ENCODE measurements at places on chromosomes 12 and 14. TPM values are rescaled to one million over a fixed set of nuclear protein-coding genes. Genes with fewer than 3 reads are reported as not detected.

GRCh38 chr12:53816360-53817020 is 64.7 kb upstream of the CISTR start:
- no peak for DNase-seq

DNA sequence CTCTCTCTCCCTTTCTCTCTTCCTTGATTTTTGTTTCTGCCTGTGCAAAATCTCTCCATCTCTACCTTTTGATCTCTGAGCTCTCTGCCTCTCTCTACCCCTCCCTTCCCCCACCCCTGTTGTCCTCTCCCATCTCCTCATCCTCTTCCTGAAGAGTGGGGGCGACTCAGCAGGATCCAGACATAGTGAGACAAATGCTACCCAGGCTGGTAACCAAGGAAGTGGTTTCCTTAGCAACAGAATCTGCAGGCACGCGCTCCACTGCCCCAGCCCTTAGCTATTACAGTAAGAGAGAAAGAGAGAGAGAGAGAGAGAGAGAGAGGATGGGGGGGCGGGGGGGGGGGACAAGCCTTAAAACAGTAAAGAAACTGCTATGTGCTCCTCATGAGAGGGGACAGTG is 85.6 kb downstream of the CMKLR1 start:
- DNase-seq: no peak

DNA sequence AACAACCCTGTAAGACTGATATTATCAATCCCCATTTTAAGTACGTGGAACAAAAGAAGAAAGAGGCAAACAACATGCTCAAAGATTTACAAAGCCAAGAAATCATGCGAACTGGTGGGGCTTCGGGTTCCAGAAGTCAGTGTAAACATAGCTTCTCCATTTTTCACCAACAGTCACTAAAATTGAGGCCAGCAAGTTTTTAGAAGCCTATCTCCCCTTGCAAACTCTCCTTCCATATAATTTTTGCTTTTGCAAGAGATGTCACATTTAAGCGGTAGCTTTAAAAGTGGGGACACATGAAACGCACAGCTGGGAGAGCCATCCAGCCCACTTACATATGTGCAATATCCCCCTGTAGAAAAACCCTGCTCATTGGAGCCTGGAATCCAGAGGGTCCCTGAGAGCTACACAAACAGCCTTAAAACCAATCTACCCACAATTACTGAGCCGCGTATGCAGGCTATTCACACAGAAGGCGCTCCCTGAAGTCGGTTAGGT is 797 bp downstream of the SLC11A2 start:
- DNase-seq: no peak

- no peak for DNase-seq
Measured at GRCh38 chr12:44358636-44359035, 517.5 kb downstream of the NELL2 start.

NID2 gene
- 0.20 TPM for total RNA-seq

CMTM5 gene
- not detected for total RNA-seq

Measured in activated T-cell treated with anti-CD3 and anti-CD28 coated beads, Interleukin-2, amount 50 U/mL, for 4 hours (primary cell).